ENCODE measurements at places on chromosomes 7 and 10.

DNA sequence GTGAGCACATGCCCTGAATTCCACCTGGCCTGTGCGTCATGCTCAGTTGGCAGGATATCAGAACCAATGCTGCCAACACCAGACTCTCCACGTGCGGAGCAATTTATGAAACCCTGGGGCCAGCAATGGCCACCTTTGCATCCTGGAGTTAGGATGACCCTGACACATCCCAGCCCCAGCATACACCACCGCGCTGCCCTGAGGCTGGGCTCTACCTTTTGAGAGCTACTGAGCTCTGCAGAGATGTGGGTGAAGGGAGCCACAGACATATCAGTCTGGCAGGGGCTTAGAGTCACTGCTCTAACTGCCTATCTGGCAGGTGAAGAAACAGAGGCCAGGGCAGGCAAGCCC is 41.9 kb downstream of the SYPL1 start:
- DNase-seq, result no peak

DNA sequence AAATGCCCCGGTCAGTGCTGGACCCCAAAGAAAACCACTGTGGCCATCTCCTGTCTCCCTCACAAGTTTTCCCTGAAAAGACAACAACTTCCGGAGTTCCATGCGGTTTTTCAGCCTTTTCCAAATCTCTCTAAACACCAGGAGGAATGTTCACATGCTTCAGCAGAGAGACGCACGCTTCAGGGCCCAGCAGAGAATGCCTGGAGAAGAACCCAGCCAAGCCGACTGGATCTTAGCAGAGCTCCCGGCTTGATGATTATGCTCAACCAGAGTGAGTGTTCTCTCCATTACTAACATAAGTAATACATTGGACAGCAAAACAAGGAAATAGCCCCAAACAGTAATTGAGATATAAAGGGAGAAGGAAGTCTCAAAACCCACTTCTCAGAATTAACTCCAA is 17.9 kb downstream of the PRKCQ start:
- DNase-seq, result no peak

GRCh38 chr10:96122824-96123223 is 7.3 kb upstream of the ZNF518A start:
- no peak for DNase-seq

DNA sequence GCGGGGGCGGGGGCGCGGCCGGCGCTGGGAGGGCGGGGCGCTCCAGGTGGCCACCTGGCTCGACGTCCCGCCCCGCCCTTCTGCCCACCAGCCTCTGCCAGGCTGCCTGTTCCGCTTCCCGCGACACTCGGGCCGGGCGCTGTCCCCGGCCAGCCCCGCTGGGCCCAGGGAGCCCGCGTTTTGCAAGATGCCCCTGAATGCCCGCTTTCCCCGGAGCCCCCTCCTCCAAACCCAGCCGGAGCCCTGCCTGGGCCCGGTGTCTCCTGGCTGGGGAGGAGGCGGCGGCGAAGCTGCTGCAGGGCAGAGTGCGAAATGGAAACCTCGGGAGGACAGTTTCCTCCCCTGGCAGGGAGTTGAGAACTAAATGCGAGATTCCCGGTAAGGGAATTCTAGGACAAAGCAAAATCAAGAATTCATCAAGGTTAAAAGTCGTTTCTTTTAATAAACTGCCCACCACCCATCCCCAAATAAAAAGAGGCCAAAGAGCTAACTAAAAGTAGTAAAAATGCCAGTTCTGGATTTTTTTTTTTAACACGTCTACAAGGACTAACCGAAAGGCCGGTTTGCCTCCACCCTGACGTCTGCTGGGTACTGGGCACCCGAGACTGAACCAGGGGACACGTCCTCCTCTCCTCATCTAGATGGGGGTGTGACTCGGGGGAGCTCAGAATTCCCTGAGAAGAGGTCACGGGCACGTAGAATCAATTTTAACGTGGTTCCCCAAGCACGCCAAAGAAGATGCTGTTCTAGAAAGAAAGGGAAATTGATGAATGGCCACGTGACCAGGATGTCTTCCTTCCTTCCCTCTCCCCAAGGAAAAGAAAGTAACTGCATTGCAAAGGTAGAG is 200.4 kb upstream of the NFE2L3 start:
- DNase-seq, result no peak

- peak; percentile 52 for DNase-seq
Measured at GRCh38 chr7:151631570-151631952, 111.9 kb upstream of the RHEB start.

DNA sequence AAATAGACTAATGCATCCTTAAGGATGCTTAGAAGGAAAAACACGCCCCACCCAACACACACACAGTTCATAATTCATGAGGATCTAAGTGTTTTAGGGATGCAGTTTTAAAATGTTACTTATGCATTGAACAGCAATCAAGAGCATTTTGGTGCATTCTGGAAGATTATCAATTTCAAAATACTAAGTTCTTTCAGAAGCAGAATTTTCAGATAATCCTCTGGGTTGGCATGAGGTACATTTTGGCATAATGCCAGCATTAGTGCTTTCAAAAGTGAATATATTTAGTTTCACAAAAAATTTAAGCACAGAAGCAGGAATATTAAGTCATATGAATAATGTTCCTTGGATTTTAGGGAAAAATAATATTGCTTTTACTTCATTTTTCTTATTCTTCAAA is 937.1 kb downstream of the REEP3 start:
- DNase-seq, result no peak

DNA sequence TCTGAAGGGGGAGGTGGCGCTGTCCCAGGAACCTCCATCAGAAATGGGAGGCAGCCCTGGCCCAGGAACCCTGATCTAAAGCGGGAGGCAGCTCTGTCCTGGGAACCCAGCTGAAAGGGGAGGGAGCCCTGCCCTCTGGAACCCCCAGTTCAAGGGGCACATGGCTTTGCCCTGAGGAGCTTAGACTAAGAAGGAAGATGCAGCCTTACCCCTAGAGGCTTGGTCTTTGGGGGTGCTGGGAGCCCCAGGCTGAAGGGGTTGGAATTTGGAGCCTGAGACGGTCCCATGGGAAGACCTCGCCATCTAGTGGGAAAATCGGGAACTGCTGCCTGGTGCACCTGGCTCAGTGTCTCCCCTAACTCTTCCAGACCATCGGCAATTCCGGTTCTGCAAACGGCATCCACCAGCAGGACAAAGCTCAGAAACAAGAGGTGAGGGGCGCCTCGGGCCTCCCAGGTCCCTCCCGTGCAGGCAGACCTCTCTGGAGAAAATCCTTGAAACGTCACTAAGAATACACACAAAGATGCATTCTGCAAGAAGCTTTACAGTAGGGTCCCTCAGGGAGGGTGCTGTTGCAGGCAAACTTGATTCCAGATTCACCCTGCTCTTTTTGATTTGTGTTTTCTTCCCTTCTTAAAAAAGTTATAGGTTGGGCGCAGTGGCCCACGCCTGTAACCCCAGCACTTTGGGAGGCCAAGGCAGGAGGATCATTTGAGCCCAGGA is 52.4 kb upstream of the GTF2IRD1 start:
- peak; percentile 81 for DNase-seq

GRCh38 chr10:29859521-29860130 is 199.8 kb downstream of the JCAD start:
- no peak for DNase-seq

DNA sequence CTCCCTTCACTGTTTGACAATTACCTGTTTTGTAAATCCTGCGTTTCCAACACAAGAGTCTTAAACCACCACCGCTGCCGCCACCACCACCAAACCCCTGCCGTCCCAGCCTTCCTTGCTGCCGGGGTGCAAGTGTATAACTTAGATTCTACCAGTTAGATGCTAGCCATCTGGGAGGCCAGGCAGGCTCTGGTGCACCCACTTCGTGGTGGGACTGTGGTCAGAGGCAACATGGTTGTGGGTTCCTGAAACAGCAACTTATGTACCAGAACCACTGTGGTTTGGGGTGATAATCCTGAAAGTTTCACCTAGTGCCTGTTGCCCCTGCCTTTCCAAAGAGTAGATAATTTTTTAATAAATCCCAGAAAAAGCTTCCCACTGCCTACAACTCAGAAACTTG is 510.5 kb downstream of the CCSER2 start:
- DNase-seq, result no peak

GRCh38 chr10:33143160-33143728 is 185.2 kb upstream of the ITGB1 start:
- DNase-seq, result peak; percentile 83

- no peak for DNase-seq
Measured at GRCh38 chr10:132517951-132518521, 19.6 kb upstream of the INPP5A start.

GRCh38 chr10:7035126-7035761 is 375.6 kb downstream of the SFMBT2 start:
- peak; percentile 76 for DNase-seq

DNA sequence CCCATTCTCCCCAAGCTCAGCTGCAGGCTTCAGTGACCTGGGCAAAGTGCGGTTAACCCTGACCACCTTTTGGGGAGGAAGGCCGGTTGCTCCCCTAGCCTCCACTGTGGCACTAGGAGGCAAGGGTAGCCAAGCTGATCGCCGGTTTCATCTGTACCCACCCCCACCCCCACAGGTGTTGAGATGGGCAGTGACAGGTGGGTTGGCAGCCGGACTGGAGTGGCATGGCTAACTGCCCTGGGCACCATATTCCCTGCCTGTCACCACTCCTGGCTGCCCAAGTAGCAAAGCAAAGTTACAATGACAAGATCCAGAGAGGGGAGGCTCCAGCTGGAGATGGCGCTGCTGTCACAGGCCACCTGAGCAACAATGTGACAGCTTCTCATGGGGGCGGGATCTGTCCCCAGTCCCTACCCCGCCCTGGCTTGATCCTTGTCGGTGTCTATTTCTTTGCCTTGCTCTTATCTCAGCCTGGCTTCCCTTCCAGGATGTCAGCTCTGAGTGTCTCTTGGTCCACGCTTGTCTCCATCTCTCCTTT is 27.0 kb upstream of the BMS1 start:
- no peak for DNase-seq

DNA sequence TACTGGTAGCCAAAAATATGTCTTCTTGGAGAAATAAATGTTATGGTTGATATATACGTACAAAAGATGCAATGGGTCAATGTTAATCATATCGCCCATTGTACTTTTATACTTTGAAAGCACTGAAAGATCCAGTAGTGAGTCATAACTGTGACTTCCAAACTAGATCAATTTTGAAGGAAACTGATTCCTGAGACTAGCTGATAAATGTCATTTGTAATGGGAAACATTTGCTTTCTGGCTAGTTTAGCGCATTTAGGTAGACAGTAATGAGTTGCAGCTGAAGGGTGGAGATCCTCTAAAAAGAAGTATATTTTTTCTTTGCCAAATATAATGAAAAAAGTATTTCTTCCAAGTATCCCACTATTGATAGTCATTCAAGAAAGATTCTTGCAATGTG is 53.5 kb upstream of the ARHGAP21 start:
- no peak for DNase-seq

DNA sequence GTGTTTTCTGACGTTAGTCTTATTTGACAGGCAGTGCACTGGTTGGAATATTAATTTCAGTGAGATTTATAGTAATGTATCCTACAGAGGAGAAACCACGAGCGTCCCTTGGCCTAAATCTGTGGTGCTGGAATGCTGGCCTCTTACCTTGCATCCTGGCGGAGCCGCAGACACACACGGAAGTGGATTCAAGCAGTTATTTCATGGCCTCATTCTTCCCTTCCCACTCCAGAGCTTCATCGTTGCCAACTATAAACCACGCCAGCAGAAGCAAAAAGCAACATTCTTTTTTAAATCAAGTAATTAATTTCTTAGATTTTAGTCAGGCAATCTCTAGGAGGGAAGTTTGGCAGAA is 13.1 kb downstream of the WIPI2 start:
- no peak for DNase-seq

- DNase-seq, result no peak
Measured at GRCh38 chr7:27109466-27110185, 7.1 kb upstream of the HOXA2 start.

DNA sequence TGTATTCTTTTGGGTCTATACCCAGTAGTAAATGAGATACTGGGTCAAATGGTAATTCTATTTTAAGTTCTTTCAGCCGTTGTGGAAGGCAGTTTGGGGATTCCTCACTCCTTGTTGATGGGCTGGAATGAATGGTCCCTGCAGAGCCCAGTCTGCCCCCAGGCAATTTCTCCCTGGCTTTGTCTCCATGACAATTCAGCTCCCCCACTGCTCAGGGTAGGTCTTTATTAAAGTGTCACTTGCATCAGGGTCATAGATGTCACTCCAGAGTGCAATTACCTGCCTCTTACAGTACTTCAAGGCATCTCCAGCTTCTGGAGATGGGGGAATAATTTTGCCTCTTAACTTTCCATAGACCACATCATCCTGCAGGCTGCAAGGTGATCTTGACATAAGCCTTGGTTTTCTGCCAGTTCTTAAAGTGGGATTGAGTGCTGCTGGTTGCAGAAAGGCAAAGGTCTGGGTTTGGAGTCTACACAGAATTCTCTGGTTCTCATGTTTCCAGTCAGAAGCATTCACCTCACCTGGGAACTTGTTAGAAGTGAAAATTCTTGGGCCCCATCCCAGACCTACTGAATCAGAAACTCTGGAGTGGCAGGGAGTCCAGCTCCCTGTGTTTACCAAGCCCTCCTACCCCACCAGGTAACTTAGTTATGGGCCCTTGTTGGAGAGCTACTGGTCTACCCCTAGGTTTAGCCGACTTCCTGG is 442.4 kb downstream of the GALNT17 start:
- no peak for DNase-seq

- DNase-seq, result no peak
Measured at GRCh38 chr10:32687546-32687945, 241.6 kb downstream of the CCDC7 start.

DNA sequence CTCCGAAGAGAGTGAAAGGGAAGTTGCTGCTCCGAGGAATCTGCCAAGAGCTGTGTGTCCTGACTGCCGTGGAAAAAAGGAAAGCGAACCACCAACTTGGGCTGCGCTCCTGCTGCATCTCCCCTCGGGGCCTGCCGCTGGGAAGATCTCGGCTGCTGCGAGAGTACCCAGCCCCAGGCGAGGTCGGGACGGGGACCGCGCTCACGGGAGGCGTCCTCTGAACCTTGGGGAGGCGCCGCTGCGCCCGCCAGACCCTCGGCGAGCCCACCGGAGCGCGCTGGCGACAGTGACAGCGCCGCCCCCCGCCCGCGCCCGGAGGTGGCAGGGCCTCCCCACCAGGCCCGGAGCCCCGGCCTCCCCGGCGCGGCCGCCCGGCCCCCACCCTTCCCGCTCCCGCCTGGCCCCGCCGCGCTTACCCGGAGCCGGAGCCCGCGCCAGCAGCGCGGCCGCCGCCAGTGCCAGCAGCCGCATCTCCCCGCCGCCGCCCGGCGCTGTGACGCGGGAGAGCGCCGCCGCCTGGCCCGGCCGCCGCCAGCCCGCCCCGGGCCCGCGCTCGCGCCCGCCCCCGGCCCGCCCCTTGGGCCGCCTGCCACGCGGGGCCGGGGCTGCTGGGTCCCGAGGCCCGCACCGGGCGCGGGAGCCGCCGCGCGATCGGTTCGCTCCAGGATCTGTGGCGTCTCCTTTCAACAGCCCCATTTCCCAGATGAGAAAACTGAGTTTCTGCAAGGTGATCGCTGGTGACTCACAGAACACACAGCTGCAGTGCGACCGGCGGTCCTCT is at the start of gene VSTM4:
TSS of gene VSTM4 (minus strand) at position 508 of the 781 bp plus-strand sequence. CDS start at position 471, 37 bp downstream.
- DNase-seq, result no peak

GRCh38 chr7:54719974-54720373 is 39.0 kb downstream of the SEC61G start:
- no peak for DNase-seq

DNA sequence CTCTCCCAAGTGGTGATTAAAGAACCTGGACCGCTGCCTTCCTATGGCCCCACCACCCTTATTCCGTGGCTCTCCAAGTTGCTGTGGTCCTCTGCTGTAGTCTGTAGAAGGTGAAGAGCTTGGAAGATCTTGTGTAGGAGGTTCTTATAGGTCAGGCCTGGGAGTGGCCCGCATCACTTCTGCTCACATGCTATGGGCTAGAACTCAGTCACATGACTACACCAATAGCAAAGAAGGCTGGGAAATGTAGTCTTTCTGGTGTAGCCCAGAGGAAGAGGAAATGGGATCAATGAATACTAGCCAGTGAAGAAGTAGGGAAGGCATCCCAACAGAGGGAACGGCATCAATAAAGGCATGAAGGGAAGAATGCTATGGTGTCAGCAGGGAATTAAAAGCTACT is 41.3 kb upstream of the AOAH start:
- DNase-seq, result peak; percentile 62
